Renal cortical epithelial cell (primary cell): ENCODE measurements at places on chromosomes 6 and 20.

GRCh38 chr6:80182308-80182707, 75.8 kb downstream of the BCKDHB start:
- DNase-seq, result peak; percentile 83

DNA sequence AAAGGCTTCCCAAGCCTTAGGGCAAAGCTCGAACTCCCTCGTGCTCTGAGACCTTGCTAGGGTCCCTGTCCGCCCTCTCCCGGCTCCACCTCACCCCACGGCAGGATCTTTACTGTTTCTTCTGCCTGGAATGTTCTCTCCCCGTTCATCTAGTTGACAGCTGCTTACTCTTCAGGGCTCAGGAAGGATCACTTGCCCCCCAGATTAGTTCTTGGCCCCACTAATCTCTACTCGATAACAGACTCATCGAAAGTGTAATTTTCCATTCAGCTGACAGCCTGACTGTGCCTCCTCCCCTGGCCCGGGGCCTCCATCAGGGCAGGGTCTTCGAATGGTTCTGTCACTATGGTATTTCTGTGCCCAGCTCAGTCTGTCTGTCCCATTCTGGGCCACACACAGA, 3.1 kb downstream of the MAP1LC3A start:
- no peak for DNase-seq

- DNase-seq, result peak; percentile 21
Measured at GRCh38 chr6:55918639-55919038, 43.2 kb upstream of the BMP5 start.

DNA sequence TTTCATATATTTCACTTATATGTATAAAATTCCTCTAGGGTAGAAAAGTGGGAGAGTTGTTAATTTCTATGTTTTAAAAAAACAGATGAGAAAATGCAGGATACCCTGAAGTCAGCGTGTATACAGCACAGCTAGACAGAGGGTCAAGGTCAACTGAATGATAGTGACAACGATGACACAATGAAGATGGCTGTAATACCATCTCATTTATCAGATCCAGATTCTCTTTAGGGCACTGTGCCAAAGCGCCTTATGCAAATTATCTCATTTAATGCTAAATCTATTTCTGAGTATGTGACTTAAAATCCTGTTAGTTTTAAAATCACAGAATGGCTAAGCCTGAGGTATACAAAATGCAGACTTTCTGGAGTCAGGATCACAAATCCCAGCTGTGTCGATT, 431.4 kb upstream of the RUNX2 start:
- no peak for DNase-seq

- peak; percentile 43 for DNase-seq
Measured at GRCh38 chr6:37516076-37516919, 16.6 kb upstream of the CCDC167 start.

GRCh38 chr6:54173089-54173488, 61.8 kb downstream of the MLIP start:
- DNase-seq, result no peak

GRCh38 chr20:6819599-6819998, 52.1 kb downstream of the BMP2 start:
- DNase-seq, result peak; percentile 42

DNA sequence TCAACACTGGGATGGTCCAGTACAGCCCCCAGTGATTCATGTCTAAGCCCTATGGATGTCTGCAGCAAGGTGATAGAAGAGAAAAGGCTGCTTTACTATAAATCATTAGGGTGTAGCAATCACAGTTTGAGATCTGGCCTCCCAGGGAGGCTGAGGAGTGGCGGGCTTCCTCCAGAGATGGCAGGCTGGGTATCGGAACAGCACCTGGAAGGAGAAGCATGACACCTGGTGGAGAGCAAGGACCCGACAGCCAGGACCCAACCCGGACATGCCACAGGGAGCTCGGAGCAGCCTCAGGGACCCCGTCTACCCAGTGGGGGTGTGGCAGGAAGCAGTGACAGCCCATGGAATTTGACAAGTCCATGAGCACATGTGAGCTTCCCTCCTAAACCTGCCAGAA, 114.8 kb upstream of the CD93 start:
- DNase-seq, result peak; percentile 39

- no peak for DNase-seq
Measured at GRCh38 chr6:65399355-65400084, 307.5 kb downstream of the EYS start.

GRCh38 chr6:79143320-79143898, 65.4 kb upstream of the PHIP start:
- no peak for DNase-seq

- DNase-seq, result no peak
Measured at GRCh38 chr20:43331906-43332305, 125.8 kb upstream of the SRSF6 start.

DNA sequence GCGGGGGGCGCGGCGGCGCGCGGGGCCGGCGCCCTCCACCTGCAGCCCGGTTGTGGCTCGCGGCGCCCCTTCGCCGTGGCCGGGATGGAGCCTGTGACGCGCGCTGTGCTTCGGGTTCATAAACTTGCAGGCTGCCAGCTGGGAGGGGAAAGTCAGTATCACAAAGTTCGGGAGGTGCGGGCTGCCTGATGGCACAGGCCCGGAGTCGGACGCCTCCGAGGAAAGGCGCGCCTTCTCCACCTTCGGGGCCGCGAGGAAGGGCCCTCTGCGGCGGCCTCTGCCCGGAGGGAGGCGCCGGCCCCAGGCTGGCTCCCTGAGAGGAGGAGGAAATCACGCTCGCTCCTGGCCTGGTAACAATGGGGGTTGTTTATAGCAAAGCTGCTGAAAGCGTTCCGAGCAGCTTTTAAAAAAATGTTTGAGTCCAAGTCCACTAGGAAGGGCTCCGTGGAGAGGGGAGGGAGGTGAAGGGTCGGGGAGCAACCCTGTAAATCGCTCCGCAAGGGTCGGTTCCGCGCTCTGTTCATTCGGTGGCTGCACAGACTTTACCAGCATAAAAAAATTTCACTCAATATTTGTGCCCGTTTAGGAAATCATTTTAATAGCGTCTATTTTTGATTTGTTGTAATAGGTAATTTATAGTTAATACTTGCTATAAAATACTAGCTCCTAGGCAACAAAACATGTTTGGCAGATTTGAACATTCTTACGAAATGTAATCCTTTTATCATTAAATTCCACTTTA, 1.0 kb downstream of the AFDN start:
- DNase-seq, result no peak

DNA sequence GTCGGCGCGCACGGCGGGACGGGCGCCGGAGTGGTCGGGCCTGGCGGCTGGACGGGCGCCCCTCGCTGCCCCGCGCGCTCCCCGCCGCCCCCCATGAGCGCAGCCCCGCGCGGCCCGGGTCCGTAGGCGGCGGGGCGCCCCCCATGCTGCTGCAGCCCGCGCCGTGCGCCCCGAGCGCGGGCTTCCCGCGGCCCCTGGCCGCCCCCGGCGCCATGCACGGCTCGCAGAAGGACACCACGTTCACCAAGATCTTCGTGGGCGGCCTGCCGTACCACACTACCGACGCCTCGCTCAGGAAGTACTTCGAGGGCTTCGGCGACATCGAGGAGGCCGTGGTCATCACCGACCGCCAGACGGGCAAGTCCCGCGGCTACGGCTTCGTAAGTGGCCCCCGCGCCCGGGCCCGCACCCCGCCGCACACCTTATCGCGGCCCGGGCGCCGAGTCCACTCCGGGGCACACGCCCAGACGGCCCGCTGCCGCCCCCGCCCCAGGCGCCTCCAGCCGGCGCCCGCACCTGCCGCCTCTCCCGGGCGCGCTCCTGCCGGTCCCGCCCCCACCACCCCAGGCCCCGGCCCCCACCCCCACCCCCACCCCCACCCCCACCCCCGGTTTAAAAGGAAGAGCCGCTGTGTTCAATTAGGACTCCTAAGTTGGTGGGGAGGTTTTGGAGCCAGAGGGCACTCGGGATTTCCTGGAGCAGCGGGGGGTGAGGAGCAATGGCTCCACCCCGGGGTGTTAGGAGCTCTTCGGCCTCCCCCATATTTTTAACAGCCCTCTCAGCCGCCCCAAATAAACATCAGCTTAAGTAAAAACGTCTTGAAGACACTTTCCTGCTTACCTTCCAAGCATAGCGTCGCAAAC, 474 bp downstream of the RBM38 start:
- DNase-seq, result no peak

- DNase-seq, result no peak
Measured at GRCh38 chr6:156827382-156827781, 50.2 kb downstream of the ARID1B start.

GRCh38 chr6:46262928-46263706, 92.3 kb upstream of the ENPP5 start:
- no peak for DNase-seq

DNA sequence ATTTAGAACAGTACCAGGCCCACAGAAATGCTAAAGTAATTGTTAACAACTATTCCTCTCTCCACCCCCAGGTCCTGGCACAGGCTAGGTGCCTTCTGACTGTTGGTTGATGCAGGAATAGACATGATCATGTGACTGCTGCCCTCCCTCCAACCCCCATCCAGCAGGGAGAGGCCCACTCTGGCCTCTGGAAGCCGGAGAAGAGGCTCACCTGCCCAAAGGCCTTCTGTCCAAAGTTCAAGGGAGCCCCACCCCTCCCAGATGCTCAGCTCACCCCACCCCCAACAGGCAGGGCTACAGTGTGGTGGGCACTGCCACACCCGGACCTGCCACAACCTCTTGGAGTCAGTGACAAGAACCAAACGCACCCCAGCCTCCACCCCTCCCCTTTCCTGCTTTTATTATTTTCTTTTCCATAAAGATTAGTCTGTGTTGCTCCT, 26.9 kb upstream of the FOXP4 start:
- DNase-seq, result no peak

- DNase-seq, result no peak
Measured at GRCh38 chr6:106939848-106940247, 34.7 kb downstream of the CD24 start.

DNA sequence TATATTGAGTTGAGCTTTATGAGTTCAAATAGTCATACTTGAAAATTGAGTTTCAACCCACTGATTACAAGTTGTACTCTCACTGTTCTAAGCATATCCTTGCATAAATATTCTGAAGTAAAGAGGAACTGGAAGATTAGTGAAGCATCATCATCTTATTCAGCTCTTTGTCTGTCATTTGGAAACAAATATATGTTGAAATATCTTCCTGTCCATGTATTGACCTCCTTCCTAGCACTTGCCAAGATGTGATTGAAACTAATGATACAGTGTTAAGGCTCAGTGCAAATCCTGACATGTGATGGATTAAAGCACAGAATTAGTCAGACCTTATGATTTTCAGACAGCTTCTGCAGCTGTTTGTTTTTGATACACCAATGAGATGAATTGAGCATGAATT, 434.3 kb downstream of the TBC1D32 start:
- no peak for DNase-seq

DNA sequence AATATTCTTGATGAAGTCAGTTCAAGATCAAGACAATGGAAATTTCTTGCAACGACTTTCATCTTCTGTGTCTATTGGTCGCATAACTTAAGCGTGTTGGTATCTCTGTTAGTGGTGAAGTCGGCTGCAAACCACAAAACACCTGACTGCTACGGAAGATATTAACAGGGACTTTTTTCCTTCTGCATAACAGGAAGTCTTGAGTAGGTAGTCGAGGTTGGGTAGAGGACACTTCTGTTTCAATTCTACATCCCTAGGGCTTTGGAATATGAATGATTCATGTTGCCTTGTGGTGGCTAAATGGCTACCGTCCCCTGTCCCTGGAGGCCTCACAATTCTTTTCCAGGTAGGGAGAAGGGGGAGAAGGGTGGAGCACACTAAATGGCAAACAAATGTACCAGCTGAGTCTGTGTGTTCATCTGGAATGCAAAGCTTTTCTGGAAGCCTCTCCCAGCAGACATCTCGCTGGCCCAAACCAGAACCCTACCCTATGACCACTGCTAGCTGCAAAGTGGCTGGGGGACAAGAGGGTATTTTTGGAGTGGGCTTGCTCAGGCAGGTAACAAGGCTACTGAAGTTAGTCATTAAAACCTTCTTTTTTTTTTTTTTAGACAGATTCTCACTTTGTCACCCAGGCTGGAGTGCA, 34.6 kb upstream of the NKX2-2 start:
- DNase-seq, result no peak

- no peak for DNase-seq
Measured at GRCh38 chr20:18973529-18974173, 160.1 kb downstream of the SCP2D1 start.

DNA sequence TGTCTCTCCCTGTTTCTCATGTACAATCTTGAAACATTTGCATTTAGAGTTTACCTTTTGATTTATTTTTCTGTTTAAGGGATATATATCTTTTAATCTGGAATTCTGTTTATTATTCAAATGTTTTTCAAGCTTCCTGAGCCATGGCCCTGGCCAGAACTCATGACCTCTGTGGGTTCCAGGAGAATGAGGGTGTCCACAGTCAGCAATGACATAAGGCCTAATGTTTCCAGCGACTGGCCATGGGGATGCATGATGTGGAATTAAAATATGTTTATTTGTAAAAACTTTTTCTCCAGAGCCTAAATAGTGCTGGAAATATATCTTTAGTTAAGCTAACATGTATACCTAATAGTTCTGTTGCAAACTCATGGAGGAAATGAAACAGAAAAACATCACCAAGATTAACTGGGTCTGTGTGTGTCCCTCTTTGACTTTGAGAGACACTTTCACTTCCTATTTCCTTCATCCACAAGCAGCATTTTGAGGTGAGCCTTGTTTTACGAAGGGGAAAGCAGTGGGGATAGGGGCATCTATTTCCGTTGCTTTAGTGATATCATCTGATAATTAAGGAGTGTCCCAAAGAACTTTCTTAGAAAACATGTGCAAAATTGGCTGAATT, 87.6 kb downstream of the SMOC2 start:
- DNase-seq, result no peak

DNA sequence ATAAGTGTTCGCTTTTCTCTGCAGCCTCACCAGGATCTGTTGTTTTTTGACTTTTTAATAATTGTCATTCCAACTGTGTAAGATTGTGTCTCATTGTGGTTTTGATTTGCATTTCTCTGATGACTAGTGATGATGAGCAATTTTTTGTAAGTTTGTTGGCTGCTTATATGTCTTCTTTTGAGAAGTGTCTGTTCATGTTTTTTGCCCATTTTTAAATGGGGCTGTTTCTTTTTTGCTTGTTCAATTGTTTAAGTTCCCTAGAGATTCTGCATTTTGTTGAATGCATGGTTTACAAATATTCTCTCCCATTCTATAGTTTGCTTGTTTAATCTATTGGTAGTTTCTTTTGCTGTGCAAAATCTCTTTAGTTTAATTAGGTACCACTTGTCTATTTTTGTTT, 295.9 kb downstream of the PACRG start:
- DNase-seq, result no peak

- no peak for DNase-seq
Measured at GRCh38 chr20:57930351-57930750, 220.5 kb upstream of the PMEPA1 start.

DNA sequence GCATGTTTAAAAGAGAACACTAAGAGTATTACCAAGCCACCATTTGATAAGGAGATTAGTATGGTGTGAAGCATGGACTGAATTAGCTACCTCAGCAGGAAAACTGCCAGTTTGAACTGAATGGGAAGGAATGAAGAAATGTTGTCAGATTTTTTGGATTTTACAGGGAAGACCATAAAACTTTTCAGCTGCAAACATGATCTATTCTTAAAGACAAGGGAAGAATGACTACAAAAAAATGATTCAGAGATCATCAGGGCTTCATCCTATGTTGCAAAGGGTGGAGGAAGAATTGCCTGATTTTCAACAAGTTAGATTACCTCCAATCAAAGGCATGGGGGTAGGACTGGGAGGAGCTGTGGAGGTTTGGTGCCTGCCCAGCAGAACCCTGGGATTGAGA, 49.3 kb upstream of the MTRF1L start:
- DNase-seq, result no peak

- no peak for DNase-seq
Measured at GRCh38 chr6:161290751-161291150, 16.9 kb upstream of the AGPAT4 start.

- peak; percentile 45 for DNase-seq
Measured at GRCh38 chr6:3899970-3900439, 50.8 kb downstream of the FAM50B start.

- DNase-seq, result no peak
Measured at GRCh38 chr20:3068075-3068474, 3.3 kb upstream of the OXT start.
